Stimulated activated CD4-positive, alpha-beta T cell treated with anti-CD3 and anti-CD28 coated beads, Interleukin-12 subunit alpha, Interleukin-12 subunit beta, amount 100 ng/mL, for 24 hours (primary cell): ENCODE measurements at places on chromosomes 13 and 19.

- peak; percentile 83 for DNase-seq
Observed at GRCh38 chr19:7636691-7637373, at the start of gene STXBP2. TSS of gene STXBP2 (plus strand) at chr19:7637110. CDS start at chr19:7637150, 40 bp downstream.

DNA sequence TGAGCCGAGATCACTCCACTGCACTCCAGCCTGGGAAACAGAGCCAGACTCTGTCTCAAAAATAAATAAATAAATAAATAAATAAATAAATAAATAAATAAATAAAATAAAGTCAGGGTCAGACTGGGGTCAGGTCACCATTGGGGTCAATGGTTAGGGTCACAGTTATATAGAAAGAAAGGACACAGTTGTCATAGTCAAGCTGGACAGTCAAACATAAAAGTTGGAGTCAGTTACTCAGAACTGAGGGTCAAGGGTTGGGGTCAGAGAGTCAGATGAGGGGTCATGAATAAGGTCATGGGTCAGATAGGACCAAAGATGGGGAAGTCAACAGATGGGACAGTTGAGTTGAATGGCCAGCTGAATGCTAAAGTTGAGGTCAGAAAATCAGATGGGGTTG, 16.7 kb upstream of the EPOR start:
- DNase-seq: no peak

DNA sequence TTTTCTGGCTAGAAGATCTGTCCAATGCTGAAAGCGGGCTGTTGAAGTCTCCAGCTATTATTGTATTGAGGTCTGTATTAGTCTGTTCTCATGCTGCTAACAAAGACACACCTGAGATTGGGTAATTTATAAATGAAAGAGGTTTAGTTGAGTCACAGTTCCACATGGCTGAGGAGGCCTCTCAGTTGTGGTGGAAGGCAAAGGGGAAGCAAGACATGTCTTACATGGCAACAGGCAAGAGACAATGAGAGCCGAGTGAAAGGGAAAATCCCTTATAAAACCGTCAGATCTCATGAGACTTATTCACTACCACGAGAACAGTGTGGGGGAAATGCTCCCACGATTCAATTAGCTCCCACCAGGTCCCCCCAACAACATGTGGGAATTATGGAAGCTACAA, 980.4 kb downstream of the SLITRK5 start:
- DNase-seq: no peak

- DNase-seq: no peak
Observed at GRCh38 chr13:22017226-22017625, 346.4 kb downstream of the FGF9 start.

DNA sequence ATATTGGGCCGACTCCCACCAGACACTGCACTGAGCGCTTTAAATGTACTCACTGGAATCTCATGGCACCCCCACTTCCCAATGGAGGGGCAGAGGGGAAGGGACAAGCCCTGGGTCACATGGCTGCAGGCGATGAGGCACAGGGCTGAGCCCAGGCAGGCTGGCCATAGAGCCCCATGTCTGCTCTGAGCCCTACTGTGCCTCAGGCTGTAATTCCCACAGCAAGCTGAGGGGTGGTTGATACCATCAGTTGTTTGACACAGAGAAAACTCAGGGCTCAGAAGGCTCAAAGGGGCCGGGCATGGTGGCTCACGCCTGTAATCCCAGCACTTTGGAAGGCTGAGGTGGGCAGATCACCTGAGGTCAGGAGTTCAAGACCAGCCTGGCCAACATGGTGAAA, 25.1 kb downstream of the RFX1 start:
- no peak for DNase-seq

DNA sequence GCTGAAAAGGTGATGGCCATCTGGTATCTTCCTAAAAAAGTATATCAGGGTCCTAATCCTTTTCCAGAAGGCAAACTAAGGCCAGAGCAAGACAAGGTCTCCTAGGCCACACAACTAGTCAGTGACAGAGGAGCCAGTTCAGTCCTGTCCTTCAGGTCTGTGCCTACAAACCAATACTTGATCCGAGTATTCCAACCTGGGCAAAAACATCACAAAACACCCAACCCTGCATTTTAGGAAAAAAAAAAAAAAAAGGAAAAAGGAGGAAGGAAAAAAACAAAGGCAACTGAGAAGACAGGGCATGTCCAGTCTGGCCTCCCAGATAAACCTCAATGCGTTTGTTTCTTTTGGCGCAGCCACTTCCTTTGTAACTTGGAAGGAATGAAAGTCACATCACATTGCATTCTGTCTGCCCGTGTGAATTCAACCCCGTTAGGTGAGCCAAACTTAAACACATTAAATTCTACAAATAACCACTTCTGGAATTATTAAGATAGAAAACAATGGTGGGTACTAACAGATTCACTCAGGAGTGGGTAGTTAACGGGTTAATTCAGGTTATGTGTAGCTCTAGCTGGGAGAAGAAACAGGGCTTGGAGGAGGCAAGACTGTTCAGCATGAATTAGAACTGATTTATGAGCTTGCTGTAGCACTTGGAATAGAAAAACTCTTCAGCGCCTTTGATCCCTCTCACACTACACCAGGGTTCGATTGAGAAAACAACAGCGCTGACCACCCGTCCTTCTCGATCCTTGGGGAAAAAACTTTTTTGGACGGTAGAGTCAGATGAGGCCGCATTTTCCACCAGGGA, 43.0 kb upstream of the HNRNPA1L2 start:
- DNase-seq: no peak

DNA sequence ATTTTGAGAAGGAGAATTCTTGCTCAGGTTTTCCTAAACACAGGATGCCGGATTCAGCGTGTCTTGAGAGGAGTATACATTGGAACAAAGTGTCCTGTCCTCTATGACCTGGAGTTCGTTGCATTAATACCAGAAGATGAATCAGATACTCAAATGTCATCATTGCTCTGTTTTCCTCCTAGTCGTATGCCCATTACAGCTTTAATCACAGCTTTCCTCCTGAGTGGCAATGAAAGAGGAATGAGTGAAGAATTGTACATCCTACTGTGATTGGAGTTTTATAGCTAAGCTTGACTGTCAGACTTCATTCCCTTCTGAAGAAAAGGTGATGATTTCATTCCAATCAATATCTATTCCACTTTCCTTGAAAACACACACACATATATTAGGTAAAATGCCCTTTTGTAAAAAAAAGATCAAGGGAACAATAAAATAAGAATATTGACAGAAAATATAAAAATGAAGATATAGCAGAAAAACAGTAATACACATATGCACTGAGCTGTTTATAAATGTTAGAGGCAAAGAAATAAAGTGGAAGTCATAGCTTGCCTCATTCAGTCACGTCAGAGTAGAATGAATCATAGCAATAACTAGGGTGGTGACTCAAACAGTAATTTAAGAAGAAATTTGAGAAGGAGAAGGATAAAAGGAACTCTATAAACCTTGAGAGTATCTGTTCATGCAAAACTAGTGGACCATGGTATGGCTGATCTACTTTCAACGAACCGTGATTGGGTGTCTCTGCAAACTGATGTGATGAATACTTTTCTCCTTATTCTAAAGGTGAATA, 501.5 kb downstream of the SUCLA2 start:
- no peak for DNase-seq

DNA sequence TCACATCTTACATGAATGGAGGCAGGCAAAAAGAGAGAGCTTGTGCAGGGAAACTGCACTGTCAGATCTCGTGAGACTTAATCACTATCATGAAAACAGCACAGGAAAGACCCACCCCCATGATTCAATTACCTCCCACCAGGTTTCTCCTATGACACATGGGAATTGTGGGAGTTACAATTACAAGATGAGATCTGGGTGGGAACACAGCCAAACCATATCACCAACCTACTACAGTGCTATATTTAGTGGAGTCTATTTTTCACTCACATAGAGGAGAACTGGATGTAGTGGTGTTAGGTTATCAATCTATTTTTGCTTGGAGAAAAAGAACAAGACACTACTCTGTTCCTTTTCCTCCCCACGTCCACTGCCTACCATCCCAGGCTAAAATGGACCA, 276.6 kb downstream of the KCTD12 start:
- no peak for DNase-seq
